ENCODE measurements at places on chromosomes 16 and 17.

GRCh38 chr16:64627288-64627687, 494.6 kb downstream of the CDH11 start:
- DNase-seq, result no peak

DNA sequence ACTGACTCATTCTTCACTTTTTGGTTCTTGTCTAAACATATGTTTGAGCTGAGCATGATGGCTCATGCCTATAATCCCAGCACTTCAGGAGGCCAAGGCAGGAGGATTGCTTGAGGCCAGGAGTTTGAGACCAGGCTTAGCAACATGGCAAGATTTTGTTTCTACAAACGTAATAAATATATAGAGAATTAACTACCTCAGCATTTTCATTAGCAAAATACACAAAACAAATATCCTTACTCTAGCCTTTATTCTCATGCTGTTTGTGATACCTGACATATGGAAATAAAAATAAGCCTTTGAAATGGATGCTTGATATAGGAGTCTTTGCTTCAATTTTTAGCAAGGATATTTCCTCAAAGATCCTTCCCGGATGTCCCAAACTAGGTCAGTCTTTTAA, 132.8 kb downstream of the ABCC1 start:
- DNase-seq, result no peak

GRCh38 chr17:17043461-17044271, 1.4 kb downstream of the MPRIP start:
- DNase-seq, result no peak

DNA sequence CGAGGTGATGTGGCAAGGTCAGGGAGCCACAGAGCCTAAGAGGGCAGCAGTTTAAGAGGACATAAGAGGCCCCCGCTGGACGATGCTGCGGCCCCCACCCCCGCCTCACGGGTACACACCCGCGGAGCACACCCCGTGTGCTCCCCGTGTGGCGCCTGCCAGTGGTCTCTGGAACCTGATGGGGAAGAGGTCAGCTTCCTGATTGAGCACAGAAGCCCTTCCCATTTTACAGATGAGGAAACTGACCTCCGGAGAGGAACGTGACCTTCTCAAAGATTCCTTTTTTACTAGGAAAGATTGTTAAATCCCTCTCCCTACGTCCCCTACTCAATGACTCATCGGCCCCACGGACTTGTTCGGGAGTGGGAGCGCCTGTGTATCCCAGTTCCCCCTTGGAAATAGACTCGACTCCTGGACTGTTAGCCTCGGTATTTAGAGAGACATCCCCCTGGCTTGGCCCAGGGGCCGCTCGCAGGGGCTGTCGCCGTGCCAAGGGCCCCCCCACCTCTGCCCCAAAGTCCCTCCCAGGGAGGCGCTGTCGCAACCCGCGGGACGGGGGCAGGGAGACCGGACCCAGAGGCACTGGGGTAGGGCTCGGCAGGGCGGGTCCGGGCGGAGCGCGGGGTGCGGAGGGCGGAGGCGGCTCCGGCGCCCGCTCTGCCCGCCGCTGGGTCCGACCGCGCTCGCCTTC, at the start of gene ABCC3:
Gene ABCC3, plus strand, starts transcription at position 658 of the 691 bp plus-strand sequence. CDS start 56 bp downstream, outside the sequence.
- DNase-seq, result no peak

All from CD4-positive, alpha-beta T cell treated with Interferon alpha-2 for 1 hour (primary cell).